DND-41 (cell line): ENCODE measurements at places on chromosomes 5 and 9.

DNA sequence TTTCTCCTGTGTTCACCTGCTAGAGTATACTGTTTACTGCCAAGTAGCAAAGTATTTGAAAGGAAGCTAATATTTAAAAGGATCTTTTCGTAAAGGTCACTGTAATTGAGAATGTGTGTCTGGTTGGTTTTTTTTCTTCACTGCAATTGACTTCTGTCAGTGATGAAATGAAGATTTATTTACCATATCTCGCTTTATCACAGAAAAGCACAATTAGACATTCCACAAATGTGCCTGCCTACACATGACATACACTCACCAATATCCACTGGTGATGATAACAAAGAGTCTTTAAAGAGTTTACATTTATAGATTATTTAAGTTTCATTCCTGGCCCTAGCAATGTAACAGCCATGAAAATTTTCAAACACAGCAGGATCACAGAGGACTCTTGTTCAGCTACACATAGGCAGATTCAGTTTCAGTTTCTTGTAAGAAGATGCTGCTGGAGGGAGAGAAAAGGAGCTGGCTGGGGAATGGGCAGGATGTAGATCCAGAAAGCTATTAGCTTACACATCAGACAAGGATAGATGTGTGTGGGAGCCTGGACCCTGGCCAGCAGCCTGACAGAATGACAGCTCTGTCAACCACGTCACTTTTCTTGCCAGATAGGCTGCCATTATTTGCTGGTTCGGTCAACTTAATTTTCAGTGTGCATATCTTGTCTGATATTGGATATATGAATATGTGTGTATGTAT is 104.0 kb downstream of the GDNF start:
- H3K36me3 ChIP-seq: peaks cover 4% of the 10 kb centered on the region; the same call in 1 of the 2 replicates
- no peak overlapping the region for H3K4me3 ChIP-seq
- no peak for DNase-seq
- no peak overlapping the region for H3K27ac ChIP-seq

- no peaks in the 10 kb centered on the region for H3K36me3 ChIP-seq
- no peak overlapping the region for H3K27ac ChIP-seq
- H3K4me1 ChIP-seq: peaks cover 24% of the 10 kb centered on the region
- no peaks in the 10 kb centered on the region for H3K27me3 ChIP-seq
- DNase-seq: no peak
Measured at GRCh38 chr5:159775890-159776289, 140.4 kb upstream of the ADRA1B start.

DNA sequence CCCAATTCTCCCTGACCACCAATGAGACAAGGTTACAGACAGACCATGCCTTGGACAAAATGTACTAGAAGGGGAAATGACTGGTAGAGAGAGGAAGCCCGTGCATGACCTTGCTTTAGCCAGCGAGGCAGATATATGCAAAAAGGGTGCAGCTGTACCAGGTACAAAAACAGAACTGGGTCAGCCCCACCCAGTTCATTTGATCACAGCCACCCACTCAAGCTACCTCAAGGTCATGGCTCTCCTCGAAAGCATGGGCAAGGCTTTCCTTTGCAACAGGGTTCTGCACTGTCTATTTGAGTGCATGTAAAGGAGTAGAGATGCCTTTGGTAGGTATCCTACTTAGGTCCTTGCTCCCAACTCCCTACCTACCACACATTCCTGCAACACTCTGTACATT is 33.3 kb downstream of the TLE1 start:
- no peaks in the 10 kb centered on the region for H3K27me3 ChIP-seq
- H3K4me1 ChIP-seq: no peaks in the 10 kb centered on the region
- no peak for DNase-seq
- no peak overlapping the region for H3K27ac ChIP-seq
- peaks cover 13% of the 10 kb centered on the region; the same call in 1 of the 2 replicates for H3K36me3 ChIP-seq

- H3K36me3 ChIP-seq: no peaks in the 10 kb centered on the region
- H3K4me3 ChIP-seq: no peak overlapping the region
- no peak overlapping the region for H3K27ac ChIP-seq
Measured at GRCh38 chr5:153299891-153300290, 190.6 kb upstream of the GRIA1 start.

- no peaks in the 10 kb centered on the region for H3K27me3 ChIP-seq
- DNase-seq: peak; percentile 65
- H3K36me3 ChIP-seq: peaks cover 48% of the 10 kb centered on the region
- H3K4me1 ChIP-seq: peaks cover 34% of the 10 kb centered on the region
Measured at GRCh38 chr5:180494510-180495181, 467 bp downstream of the CNOT6 start.

DNA sequence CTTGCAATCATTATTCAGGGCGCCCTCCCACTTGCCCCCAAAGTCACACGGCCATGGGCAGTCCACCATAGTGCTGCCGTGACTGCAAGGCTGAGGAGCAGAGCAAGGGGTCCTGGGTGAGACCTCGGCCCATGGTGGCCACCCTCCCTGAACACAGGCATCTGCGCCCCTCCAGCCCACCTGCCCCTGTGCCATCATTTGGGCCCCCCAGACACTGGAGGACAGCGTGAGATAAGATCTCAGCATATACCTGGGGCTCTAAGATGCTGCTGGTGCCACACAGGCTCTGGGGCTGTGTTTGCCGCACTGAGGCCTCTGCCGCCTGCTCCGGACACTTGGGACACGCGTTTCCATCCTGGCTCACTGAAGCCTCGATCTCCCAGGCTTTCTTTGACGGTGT is 3.5 kb downstream of the TMEM250 start:
- DNase-seq: no peak
- no peak overlapping the region for H3K27ac ChIP-seq
- H3K36me3 ChIP-seq: peaks cover 34% of the 10 kb centered on the region
- H3K27me3 ChIP-seq: no peaks in the 10 kb centered on the region
- no peak overlapping the region for H3K4me3 ChIP-seq

DNA sequence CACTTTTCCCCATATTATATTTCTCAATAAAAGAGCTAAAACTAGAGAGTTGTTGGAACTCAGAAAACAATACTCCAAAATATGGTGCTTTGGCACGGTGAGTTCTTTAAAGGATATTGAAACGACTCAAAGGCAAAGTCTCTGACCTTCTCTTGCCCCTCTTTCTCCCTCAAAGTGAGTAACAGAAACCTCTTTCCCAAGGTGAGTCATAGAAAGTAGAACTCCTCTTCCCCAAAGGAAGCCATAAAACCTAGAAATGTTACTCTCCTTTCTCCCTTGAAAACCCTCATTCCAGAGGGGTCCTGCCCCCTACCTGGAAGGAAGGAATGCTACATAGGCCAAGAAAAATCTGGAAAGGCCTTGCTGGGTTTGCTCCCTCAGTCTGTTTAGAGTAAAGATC is 47.5 kb downstream of the RAPGEF6 start:
- no peak for DNase-seq
- H3K36me3 ChIP-seq: peaks cover 13% of the 10 kb centered on the region; the same call in 1 of the 2 replicates
- H3K27me3 ChIP-seq: no peaks in the 10 kb centered on the region
- H3K4me1 ChIP-seq: 0 out of 2 replicates have a peak, but pooled peaks cover 3% of the 10 kb centered on the region
- H3K27ac ChIP-seq: no peak overlapping the region

DNA sequence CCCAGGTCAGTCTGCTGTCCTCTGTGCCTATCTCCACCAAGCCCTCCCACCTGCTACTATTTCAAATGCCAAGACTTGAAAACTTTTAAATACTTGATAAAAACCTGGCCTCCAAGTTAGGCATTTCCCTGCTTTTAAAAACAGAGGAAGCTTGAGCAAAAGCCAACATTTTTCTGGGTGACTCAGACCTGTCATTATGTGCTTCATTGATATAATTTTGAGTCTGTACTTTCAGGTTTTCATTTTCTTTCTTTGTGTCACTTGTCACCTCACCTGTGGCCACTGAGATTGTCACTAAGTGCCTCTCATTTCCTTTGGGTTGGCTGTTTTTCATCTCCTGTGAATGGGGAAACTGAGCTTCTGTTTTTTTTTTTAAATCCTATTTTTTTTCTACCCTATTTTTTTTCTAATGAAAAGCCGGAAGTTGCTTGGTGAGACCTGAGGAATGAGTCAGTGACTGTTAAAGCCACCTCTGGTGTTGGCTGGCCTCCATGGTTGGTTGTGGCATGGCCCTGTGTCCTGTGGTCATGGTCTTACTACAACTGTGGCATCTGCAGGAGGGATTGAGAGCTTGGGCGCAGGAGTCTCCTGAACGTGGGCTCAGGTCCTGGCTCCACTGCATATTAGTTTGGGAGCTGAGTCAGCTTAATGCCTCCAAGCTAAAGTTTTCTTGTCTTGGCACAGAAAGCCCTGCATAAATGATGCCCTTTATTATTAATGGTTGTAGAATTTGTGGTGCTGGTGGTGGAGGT is 56.7 kb downstream of the ARHGAP26 start:
- H3K27ac ChIP-seq: no peak overlapping the region
- no peaks in the 10 kb centered on the region for H3K4me1 ChIP-seq
- no peaks in the 10 kb centered on the region for H3K27me3 ChIP-seq
- no peaks in the 10 kb centered on the region for H3K36me3 ChIP-seq
- H3K4me3 ChIP-seq: no peak overlapping the region

DNA sequence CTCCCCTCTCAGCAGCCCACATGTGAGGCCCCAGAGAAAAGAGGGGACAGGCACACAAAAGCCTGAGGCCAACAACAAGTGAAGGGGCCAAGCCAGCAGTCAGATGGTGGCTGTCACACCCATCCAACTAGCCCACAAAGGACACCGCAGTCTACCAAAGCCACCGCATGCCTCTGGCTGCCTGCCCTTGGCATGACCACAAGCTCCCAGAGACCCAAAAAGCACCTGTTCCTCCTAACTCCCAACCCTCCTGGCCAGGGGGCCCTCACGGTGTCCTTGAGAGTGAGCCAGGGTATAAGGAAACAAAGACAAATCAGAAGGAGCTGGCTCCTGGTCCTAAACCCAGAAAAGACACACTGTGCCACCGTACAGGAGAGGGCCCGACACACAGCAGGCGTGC is 77.8 kb upstream of the LRRTM2 start:
- peak overlapping the region; percentile 30 for H3K4me3 ChIP-seq
- no peaks in the 10 kb centered on the region for H3K27me3 ChIP-seq
- H3K27ac ChIP-seq: peak overlapping the region; percentile 75
- H3K36me3 ChIP-seq: 0 out of 2 replicates have a peak, but pooled peaks cover 4% of the 10 kb centered on the region
- DNase-seq: peak; percentile 28

- no peak for DNase-seq
- no peaks in the 10 kb centered on the region for H3K27me3 ChIP-seq
- H3K4me1 ChIP-seq: no peaks in the 10 kb centered on the region
- no peak overlapping the region for H3K4me3 ChIP-seq
- H3K36me3 ChIP-seq: no peaks in the 10 kb centered on the region
Measured at GRCh38 chr5:76642390-76643040, 19.3 kb upstream of the F2RL2 start.

GRCh38 chr9:27468000-27468399 is 56.1 kb upstream of the IFNK start:
- H3K27ac ChIP-seq: no peak overlapping the region
- no peaks in the 10 kb centered on the region for H3K27me3 ChIP-seq
- DNase-seq: no peak
- H3K4me1 ChIP-seq: no peaks in the 10 kb centered on the region
- no peak overlapping the region for H3K4me3 ChIP-seq

GRCh38 chr9:17116400-17116837 is 18.4 kb upstream of the CNTLN start:
- DNase-seq: no peak
- no peaks in the 10 kb centered on the region for H3K27me3 ChIP-seq
- no peaks in the 10 kb centered on the region for H3K4me1 ChIP-seq
- no peak overlapping the region for H3K27ac ChIP-seq
- no peak overlapping the region for H3K4me3 ChIP-seq

- no peak overlapping the region for H3K27ac ChIP-seq
- no peak for DNase-seq
- no peaks in the 10 kb centered on the region for H3K36me3 ChIP-seq
- H3K27me3 ChIP-seq: peaks cover 6% of the 10 kb centered on the region
Measured at GRCh38 chr9:126531035-126531571, 82.6 kb upstream of the LMX1B start.

GRCh38 chr5:140181525-140181924 is 6.5 kb downstream of the CYSTM1 start:
- peaks cover 2% of the 10 kb centered on the region for H3K4me1 ChIP-seq
- DNase-seq: no peak
- H3K36me3 ChIP-seq: no peaks in the 10 kb centered on the region
- H3K27me3 ChIP-seq: no peaks in the 10 kb centered on the region
- H3K4me3 ChIP-seq: no peak overlapping the region

DNA sequence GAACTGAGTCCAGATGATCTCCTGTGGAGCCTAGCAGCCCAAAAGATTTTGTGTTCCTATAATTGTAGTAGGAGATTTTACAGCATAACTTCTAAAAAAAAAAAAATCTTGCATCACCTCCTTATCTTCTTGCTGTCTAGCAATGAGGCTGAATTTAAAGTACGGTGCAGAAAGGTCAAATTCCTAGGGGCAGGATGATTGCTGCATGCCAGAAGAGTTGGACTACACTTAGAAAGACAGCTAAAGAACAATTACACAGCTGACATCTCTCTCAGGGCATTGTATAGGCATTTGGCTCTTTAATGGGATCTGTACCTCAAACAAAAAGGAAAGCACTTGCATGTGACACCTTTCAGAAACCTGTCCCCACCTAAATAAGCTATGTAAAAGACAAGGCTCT is 443.2 kb downstream of the HCN1 start:
- H3K4me3 ChIP-seq: no peak overlapping the region
- DNase-seq: no peak
- H3K27me3 ChIP-seq: no peaks in the 10 kb centered on the region
- no peak overlapping the region for H3K27ac ChIP-seq
- no peaks in the 10 kb centered on the region for H3K36me3 ChIP-seq

DNA sequence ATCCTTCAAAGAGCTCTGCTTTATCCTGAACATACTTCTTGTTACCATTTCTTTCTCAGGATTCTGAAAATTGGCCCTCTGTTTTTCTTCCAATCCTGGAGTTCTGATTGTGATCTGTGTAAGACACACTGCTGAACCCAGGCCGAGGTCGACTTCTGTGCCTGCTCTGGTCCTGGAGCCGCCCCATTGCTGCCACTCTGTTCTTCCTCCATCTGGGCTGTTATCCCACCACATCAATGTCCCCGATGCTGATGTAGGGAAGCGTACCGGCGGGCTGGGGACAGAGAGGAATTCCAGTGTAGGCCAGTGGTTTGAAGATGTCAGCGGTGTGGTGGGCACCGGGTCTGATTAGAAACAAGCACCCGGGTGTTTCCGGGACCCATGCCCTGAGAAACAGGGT is 102.5 kb downstream of the LIFR start:
- peaks cover 55% of the 10 kb centered on the region for H3K27me3 ChIP-seq
- no peak overlapping the region for H3K4me3 ChIP-seq
- no peaks in the 10 kb centered on the region for H3K36me3 ChIP-seq
- H3K4me1 ChIP-seq: peaks cover 11% of the 10 kb centered on the region
- no peak overlapping the region for H3K27ac ChIP-seq

DNA sequence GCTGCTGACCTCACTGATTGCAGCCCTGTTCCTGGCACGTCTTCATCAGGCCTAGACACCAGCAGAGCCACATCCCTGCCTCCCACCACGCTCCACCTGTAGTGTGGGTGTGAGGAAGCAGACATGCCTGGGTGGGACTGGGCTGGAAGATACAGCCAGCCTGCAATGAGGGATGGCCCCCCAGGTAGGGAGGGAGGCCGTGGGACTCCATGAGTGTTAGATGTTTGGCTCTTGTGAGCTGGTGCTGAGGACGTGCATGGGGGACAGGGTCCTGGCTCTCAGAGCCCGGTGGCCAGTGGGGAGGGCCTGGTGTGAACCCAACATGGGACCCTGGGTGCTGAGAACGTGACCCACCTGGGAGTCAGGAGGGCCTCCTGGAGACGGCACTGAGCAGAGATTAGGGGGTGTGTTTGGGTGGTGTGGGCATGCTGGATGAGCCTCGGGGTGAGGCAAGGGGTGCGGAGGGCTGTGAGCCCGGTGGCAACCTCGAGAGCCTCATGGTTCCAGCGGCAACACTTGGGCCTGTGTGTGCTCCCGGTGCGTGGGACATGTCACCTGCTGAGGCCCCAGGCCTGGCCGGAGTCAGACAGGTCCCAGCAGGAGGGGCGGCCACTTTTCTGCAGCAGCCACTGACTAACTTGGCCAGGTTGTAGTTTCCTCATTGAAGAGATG is 87.6 kb downstream of the PHF2 start:
- peaks cover 61% of the 10 kb centered on the region for H3K36me3 ChIP-seq
- DNase-seq: no peak
- H3K4me3 ChIP-seq: no peak overlapping the region
- no peaks in the 10 kb centered on the region for H3K27me3 ChIP-seq
- no peaks in the 10 kb centered on the region for H3K4me1 ChIP-seq
